ENCODE measurements at places on chromosomes 5 and 9.

DNA sequence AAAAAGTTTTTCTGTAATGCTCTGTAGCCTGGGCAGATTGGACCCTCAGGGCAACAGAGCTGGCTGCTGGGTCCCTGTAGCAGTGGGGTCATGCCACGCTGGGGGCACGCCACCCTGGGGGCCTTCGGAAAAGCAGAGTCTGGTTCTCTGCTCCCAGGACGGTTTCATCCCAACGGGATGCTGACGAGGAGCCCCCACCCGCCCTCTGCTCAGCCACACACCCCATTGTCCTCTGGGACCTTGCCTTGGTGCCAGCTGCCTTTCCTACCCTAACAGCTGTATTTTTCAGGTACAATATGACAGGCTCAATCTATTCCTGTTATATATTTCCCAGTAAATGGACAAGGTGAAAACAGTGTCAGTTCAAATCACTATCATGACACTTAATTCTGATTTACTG lies 29.0 kb upstream of the MVB12B start:
- DNase-seq = no peak

- DNase-seq = no peak
Measured at GRCh38 chr5:82917584-82917983, 159.6 kb downstream of the TMEM167A start.

DNA sequence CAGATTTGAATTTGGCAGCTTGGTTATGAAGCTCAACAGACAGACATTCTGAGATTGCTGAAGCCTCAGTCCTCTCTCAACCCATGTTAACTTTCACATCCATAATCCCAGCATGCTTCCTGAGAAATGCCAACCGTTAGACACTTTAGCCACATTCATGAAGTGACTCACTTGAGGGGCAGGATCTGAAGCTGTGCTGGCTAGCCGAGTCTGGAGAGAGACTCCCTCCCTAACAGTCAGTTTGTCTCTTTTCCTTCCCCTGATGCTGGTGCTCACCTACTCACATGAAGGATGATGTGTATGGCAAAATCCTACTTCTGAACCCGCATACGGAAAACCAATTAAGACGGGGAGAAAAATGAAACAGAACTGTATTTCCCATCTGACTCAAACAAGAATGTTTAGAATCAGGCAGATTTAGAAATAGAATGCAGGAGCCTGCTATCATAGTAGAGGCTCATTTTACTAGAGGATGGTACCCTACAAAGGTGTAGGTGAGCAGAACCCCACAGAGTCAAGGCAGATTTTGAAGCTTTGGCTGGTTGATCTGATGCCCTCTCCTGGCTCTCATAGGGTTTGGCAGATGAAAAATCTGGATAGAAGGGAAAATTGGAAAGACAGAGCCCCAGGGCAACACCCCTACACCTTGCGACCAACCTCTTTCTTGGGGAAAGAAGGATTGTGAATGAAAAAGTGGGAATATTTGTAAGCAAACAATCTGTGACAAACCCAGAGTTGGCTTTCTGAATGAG lies 150.9 kb upstream of the LHFPL2 start:
- no peak for DNase-seq

- DNase-seq = no peak
Measured at GRCh38 chr9:125461636-125462190, 200.1 kb downstream of the GAPVD1 start.

- DNase-seq = no peak
Measured at GRCh38 chr9:93001031-93001430, 53.7 kb downstream of the FGD3 start.

DNA sequence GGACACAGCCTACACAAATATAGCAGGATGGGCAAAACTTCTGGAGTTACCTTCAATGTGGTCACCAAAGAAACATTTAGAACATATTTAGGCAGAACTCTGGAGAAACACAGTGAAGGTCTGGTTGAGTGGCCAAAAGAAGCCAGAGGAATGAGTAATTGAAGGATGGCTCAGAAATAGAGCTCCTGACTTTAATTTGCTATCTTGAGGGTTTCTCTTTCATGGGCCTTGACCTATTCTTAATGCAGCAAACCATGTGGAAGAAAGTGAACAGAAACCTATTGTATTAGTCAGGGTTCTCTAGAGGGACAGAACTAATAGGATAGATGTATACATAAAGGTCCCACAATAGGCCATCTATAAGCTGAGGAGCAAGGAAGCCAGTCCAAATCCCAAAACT lies 650.5 kb downstream of the ACTL7B start:
- no peak for DNase-seq

DNA sequence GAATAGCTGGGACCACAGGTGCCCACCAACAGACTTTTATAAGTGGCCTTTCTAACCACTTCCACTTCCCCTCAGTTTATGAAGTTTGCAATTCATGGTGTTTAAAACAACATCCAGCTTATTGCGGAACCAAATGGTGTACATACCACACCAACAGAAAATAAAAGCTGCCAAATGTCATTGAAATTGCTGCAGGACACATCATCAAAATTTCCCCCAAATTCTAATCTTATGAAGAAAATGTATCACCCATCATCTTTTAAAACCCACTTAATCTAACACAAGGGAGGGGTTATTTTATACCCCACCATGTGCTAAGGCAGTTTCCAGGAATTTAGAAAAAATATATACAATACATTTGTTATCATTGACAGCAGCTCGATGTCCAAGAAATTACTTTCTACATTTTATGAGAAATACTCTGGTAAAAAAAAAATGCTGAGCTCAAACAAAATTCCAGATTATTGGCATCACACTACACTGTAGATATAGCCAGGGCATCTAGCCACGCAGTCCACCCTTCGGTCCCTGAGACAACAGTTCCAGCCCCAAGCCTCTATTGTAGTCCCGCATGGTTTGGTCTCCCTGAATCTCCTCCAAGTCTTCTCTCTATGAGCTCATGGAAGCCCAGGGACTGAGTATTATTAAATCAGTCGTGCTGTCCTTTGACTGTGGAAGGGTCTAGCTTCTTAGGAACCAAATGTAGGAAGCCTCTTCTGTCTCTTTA lies 372.8 kb upstream of the SLC30A5 start:
- no peak for DNase-seq

GRCh38 chr5:6936031-6936430 lies 222.8 kb downstream of the TENT4A start:
- DNase-seq = no peak

GRCh38 chr5:52710972-52711596 lies 76.6 kb upstream of the ITGA1 start:
- DNase-seq = no peak

DNA sequence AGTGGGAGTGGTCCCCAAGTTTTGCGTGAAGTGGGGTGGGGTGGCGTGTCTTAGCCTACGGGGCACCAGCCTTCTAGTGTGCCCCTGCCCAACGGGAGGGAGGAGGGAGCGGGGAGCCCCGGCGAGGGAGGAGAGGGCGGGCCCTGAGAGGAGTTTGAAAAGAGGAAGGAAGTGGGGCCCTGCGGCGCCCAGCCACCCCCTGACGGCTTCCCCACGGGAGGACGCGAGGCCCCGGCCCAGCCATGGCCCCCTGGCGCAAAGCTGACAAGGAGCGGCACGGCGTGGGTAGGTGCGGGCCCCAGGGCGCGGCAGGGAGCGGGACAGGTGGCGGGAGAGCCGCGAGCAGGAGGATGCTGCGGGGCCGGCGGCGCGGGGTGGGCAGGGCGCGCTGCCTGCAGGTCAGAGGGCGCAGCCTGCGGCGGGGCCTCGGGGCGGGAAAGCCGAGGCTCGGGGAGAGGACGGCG lies at the start of gene DOCK2:
TSS of gene DOCK2 (plus strand) at position 191 of the 464 bp plus-strand sequence. CDS start at position 243, 52 bp downstream.
- DNase-seq = no peak

- DNase-seq = peak; percentile 56
Measured at GRCh38 chr5:1111727-1112289, at the start of gene SLC12A7. SLC12A7 (minus strand) TSS chr5:1112063; CDS start chr5:1111991, 72 bp downstream.

DNA sequence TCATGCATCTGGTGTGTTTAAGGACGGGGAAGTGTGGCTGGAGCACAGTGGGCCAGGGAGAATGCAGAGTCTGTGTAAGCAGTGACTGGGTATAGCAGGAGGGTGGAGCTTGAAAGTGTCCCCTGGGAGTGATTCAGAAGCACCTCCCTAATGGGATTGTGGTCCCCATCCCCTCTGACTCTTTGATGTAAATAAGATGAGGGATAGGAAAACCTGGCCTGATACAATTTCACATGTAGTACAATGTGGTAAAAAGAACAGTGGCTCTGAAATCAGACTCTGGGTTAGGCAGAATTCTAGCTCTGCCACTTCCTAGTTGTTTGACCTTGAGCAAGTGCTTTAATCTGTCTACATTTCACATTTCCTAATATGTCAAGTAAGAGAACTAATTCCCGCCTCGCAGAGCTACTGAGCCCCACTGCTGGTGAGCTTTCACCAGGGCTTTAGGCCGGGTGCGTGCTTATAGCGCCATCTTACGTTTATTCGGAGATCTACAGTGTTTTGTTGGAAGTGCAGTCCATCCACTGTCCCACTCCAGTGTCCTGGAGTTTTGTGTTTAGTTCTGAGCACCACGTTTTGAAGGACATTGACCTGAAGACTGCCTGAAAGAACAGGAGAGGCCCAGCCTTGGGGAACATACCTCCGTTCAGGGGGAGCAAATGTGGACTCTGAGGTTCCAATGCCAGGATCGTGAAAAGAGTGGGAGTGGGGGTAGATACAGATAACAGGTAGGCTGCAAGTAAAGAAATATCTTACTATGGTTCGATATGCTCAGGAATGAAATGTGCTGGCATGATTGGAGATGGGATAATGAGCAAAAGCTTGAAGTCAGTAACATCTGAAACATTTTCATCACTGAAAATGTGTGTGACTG lies 51.2 kb upstream of the TESK1 start:
- peak; percentile 70 for DNase-seq

- no peak for DNase-seq
Measured at GRCh38 chr5:90347462-90347861, 62.1 kb downstream of the CETN3 start.

- DNase-seq = no peak
Measured at GRCh38 chr5:152170350-152170749, 234.7 kb downstream of the NMUR2 start.

- no peak for DNase-seq
Measured at GRCh38 chr5:150318613-150319483, 16.1 kb upstream of the ARSI start.

DNA sequence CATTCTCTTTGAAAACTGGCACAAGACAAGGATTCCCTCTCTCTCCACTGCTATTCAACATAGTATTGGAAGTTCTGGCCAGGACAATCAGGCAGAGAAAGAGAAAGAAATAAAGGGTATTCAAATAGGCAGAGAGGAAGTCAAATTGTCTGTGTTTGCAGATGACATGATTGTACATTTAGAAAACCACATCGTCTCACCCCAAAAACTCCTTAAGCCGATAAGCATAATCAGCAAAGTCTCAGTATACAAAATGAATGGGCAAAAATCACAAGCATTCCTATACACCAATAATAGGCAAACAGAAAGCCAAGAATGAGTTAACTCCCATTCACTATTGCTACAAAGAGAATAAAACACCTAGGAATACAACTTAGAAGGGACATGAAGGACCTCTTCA lies 21.0 kb upstream of the EPB41L4A start:
- DNase-seq = no peak

DNA sequence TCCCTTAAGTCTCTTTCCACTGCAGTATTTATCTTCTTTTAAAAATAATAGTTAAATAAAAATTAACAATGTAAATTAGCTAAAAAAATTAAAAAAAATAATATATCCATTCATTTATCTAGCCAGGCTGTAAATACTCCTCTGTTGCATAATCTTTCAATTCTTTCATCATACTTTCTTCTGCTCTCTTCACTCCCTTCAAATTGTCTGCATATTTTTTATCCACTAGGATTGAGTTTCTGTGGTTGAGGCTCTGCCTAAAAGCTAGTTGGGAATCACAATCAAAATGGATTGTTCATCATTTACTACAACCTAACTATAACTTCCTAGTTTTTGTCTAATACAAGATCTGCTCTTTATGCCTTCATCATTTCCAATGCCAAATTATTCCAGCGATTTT lies 182.2 kb downstream of the PDE4D start:
- no peak for DNase-seq

DNA sequence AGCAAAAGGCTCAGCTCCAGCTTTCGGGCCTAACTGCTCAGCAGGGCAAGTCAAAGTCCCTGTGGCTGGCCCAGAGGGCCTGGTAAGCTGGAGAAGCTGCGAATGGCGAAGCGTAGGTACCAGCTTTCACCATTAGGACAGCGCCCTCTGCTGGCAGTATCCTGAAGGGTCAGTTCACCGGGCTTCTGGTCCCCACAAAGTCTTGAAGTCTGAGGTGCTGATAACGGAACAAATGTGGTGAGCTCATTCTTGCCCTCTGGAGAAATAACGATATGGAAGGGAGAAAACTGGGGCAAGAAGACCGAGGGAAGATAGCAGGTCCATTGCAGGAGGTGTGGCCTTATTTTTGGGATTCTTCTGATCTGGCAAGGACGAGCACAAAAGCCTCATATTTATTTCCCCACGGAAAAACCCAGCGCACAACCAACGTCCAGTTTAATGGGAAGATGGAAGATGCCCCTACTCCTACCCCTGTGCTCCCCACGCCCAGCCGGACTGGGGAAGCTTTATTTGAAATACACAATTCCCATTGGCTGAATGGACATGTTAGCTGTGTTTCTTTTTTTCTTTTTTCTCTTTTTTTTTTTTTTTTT lies 7.2 kb downstream of the SOWAHA start:
- peak; percentile 93 for DNase-seq

DNA sequence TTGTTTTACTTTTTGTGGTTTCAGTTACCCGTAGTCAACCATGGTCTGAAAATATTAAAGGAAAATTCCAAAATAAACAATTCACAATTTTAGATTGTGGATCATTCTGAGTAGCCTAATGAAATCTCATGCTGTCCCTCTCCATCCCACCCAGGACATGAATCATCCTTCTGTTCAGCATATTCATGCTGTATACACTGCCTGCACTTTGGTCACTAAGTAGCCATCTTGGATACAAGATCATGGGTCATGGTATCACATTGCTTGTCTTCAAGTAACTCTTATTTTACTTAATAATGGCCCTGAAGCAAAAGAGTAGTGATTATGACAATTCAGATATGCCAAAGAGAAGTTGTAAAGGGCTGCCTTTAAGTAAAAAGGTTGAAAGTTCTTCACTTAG lies 536.5 kb upstream of the ACO1 start:
- DNase-seq = no peak

DNA sequence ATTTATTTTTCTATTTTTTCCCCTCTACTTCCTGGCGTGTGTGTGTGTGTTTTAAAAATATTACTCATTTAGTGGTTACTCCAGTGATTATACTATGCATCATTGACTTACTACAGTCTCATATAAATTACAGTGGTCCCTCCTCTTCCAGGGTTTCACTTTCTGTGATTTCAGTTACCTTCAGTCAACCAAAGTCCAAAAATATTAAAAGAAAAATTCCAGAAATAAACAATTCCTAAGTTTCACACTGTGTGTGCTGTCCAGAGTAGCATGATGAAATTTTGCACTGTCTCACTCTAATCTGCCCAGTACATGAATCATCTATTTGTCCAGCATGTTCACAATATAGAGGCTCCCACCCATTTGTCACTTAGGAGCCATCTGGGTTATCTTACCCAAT lies 47.4 kb upstream of the CCDC112 start:
- no peak for DNase-seq

- DNase-seq = no peak
Measured at GRCh38 chr5:28808967-28809810, 1770.8 kb upstream of the CDH9 start.

DNA sequence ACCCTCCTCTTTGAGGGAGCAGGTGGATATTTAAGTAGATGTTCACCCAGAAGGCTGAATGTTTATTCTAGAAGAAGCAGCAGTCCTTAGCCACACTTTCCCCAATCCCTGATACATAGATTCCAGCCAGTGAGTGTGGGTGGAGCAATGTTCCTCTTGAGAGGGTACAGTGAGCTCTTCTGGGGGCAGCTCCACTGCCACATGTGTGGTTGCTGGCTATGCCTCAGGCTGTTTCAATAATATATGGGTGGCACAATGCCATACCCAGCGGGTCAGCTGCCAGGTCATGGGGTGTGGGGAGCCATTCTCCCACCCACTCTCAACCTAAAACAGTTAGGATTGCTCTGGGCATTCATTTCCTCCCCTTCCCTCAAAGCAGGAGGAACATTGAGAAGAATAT lies 61.6 kb upstream of the DAB2 start:
- DNase-seq = no peak

Measured in BE2C (cell line).